ENCODE measurements at places on chromosomes 5 and 9.

DNA sequence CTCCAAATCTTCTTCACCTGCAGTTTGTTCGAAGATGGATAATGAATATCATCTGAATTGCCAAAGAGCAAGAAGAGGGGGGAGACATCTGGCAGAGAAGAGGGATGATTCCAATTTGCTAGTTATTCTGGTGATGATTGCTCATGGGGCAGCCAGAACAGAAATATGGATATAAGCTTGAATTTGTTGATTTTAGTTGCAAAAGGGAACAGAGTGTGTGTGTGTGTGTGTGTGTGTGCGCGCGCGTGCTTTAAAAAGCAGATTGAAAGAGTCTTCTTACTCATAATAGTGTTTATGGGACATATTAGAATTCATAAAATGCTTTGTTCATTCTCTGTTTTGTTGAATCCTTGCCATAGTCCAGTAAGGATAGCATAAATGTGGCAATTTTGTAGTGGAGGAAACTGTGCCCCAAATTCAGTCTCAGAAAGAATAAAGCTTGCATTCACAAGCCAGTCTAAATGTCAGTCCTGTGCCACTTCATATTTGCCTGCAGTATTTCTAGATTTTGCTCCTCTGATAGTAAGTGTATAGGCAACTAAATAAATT lies 436.3 kb upstream of the KLF4 start:
- no peak for DNase-seq

DNA sequence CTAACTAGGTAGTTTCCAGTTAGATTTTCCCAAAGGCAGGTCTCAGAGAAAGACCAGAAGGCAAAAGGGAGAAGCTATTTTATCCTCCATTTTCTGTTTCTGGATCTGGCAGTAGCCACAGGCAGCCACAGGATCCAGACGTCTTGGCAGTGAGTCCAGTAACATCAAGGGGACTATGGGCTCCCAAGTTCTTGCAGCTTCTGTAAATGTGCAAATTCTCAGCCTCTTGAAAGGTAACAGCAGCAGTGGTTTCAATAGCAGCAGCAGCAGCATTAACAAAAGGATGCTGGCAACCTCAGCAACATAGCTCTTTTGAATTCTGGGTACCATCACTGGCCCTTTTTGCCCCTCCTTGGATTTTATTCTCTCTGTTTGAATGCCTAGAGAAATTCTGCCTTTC lies 27.1 kb upstream of the IL33 start:
- no peak for DNase-seq

GRCh38 chr5:13187186-13187585 lies 757.3 kb downstream of the DNAH5 start:
- DNase-seq, result no peak

DNA sequence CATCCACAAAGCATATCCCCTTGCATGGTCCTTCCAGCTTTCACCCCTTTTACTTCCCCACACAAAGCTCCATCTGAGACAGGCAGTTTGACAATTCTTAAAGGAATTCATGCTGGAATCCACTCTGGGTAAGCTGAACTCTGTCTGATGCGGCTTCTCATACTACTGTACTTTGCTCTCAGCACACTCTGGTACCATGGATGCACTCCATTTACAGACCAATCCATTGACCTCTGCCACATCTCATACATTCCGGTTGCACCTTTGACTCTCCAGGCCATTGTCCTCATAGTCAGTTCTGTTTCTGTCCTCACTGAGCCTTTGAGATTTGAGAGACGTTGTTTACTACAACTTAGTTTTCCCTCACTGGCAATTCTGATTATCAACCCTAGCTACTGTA lies 12.2 kb downstream of the SPATA9 start:
- no peak for DNase-seq

- DNase-seq, result no peak
These were observed 17.0 kb downstream of the LHX3 start for GRCh38 chr9:136187683-136188586.

DNA sequence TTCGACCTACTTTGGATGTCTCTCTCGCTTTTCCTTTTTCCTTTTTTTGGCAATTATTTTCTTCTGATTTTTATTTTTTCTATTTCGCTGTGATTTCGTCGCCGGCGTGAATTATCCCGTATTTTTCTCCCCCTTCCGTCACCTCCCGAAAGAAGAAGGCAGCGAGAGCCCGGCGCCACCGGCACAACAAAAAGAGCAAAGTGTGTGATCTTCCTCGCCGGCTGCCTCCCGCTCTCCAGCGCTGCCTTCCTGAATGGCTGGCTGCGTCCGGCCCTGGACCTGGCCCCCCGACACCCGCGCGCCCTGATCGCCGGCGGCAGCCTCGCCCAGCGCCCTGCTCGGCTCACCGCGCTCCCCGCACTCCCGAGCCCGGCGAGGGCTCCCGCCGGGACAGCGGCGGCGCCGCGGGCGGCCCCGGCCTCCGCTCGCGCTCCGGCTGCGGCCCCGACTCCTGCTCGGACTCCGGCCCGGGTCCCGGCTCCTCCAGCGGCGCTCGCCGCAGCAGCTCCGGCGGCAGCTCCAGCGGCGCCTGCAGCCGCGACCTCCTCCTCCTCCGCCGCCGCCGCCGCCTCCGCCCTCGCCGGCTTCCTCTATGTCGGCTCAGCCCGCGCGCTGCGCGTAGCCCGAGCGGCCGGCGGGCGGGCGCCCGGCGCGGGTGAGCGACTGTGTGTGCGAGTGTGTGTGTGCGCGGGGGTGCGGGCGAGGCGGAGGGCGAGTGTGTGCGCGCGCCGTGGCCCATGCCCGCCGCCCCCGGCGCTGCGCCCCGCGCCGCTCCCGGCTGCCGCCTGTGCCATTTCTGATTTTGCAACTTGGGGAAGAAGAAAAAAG lies 960 bp downstream of the NR2F1 start:
- DNase-seq, result peak; percentile 36

- no peak for DNase-seq
These were observed 71.5 kb upstream of the ANXA1 start for GRCh38 chr9:73080110-73080694.

- no peak for DNase-seq
These were observed 332.0 kb downstream of the MLLT3 start for GRCh38 chr9:20290257-20290656.

DNA sequence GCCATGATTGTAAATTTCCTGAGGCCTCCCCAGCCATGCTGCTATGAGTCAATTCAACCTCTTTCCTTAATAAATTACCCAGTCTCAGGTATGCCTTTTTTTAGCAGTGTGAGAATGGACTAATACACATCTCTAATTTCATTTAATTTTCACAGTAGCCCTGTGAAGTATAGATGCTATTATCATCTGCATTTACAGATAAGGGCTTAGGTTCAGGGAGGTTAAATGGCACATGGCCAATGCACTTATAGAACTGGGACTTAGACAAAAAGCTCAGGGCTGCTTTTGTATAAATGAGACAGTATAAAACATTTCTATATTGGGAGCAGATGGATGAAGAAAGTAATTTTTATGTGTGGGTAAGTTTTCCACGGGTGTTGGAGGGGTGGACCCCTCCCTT lies 62.9 kb upstream of the PANK3 start:
- no peak for DNase-seq

DNA sequence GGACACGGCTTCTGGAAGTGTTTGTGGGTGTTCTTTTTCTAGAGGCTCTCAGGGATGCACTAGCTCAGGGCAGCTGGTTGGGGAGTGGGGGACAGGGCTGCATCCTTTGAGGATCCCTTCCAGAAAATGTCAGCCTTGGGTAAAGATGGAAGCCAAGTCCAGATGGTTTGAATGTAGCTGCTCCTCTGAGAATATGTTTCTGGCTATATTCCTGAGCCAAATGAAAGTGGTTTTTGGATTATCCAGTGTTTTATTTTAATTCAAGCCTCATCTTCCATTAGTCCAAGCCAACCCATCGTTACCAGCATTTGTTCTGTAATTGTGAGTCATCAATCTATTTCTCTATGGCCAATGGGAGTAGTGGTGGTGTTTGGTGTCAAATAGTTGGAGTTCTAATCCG lies 70.4 kb downstream of the SPRY4 start:
- DNase-seq, result no peak

GRCh38 chr5:164934039-164934438 lies 1428.6 kb downstream of the MAT2B start:
- no peak for DNase-seq
